ENCODE measurements at places on chromosomes 16 and 17.

DNA sequence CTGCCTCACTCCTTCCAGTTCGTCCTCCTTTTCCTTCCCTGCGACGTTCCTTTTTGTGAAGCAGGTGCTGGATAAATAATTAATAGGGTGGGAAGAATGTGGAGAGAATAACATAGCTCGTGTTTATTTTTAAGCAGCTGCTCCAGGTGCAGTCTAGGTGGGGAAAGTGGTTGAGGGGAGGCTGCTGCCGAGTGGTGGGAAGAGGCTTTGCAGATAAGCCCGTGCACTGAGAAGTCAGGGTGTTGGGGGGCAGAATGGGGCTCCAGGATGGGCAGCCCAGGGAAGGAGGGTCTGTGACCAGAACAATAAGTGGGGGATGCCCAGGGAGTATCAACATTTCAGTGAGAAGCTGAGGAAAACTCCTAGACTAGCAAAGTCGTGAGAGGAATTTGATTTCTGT is 300.5 kb downstream of the CPPED1 start:
- no peak for DNase-seq

GRCh38 chr17:81301195-81302144 is 6.4 kb upstream of the SLC38A10 start:
- DNase-seq, result no peak

- DNase-seq, result no peak
These were observed 72.0 kb upstream of the CHMP6 start for GRCh38 chr17:80919331-80920311.

GRCh38 chr17:49898366-49899190 is 50.7 kb upstream of the TAC4 start:
- DNase-seq, result no peak

GRCh38 chr17:54983260-54983659 is 14.7 kb downstream of the STXBP4 start:
- no peak for DNase-seq

DNA sequence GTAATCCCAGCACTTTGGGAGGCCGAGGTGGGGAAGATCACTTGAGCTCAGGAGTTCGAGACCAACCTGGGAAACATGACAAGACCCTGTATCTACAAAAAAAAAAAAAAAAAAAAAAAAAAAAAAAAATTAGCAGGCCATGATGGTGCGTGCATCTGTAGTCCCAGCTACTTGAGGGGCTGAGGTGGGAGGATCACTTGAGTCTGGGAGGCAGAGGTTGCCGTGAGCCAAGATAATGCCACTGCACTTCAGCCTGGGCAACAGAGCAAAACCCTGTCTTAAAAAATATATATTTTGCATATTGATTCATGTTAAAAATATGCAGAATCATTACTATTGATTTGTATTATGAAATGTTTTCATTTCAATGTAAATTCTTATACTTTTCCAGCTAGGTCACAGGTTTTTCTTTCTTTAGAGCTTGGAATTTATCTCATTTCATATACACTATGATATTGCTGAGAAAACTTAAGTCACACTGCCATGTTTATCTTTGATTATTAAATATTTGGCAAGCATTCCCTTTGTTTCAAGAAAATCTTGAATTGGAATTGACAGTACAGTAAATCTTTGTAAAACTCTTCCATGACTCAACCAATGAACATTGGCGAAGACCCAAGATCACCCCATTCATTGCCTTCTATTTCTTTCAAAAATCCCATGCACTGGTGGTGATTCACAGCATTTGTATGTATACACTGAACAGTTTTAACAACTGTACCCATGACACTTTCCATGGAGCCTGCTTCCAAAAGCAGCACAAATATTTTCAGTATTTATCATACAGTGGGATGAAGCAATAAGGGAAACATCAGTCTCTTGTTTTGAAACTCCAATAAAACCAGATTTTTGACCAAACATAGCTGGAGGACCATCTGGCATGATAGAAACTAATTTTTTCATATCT is 83.5 kb upstream of the TNRC6A start:
- peak; percentile 100 for DNase-seq

GRCh38 chr17:16929035-16929680 is 42.8 kb downstream of the TNFRSF13B start:
- DNase-seq, result no peak

- DNase-seq, result no peak
These were observed 32.6 kb downstream of the COPZ2 start for GRCh38 chr17:48004983-48005382.

DNA sequence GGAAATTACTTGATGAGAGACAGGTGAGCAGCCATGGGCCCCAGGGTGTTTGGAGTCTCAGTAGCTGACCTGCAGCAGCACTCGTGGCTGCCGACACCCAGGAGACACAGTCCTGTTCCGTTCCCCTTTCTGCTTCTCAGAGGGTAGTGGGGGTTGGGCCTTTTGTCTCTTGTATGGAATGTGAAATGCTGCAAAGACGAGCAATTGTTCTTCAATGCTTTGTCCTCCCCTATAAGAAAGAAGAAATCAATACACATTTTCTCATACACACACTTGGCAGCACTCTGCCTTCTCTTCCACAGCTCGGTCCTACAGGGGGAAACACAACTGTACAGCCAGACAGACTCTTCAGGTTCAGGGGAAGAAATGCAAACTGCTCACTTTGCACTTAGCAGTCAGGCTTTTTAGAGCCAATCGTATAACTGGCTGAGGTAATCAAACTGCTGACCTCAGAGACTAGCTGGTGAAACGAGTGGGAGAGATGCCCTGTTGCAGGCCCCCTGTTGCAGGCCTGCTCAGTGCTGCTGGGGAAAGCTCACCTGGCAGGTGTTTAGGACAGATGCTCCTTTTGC is 96.7 kb downstream of the AATF start:
- no peak for DNase-seq
